ENCODE measurements at places on chromosomes 3 and 15.

DNA sequence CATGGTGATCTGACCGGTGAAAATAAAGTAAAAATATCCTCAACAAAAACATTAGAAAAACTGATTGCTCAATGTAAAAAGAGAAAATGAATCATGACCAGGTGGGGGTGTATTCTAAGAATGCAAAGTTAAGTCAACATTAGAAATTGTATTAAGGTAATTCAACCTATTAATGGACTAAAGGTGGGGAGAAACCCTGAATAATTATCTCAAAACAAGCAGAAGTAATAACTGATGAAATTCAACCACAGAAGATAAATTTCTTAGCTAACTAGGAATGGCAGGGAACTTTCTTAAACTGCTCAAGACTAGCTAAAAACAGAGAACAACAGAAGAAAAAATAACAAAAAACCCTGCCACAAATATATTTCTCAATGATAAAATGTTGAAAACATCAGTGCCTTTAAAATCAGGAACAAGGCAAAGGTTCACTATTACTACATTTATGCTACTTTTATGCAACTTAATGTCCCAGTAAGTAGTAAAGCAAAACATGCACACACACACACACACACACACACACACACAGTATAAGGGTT, 204.4 kb upstream of the THBS1 start:
- no peak for DNase-seq

DNA sequence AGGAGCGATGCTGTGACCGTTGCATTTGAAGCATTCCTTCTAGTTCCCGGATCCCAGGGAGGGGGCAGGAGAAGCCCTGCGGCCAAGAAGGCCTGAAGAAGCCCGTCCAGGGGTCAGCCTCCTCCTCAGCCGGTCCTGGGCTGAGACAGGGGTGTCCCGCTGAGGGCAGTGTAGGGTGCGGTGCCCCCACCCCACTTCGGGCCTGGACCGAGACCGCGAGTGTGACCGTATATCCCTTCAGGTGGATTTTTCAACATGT, 2.8 kb downstream of the OCA2 start:
- DNase-seq, result no peak

GRCh38 chr15:32687556-32687955, 30.2 kb upstream of the GREM1 start:
- no peak for DNase-seq

DNA sequence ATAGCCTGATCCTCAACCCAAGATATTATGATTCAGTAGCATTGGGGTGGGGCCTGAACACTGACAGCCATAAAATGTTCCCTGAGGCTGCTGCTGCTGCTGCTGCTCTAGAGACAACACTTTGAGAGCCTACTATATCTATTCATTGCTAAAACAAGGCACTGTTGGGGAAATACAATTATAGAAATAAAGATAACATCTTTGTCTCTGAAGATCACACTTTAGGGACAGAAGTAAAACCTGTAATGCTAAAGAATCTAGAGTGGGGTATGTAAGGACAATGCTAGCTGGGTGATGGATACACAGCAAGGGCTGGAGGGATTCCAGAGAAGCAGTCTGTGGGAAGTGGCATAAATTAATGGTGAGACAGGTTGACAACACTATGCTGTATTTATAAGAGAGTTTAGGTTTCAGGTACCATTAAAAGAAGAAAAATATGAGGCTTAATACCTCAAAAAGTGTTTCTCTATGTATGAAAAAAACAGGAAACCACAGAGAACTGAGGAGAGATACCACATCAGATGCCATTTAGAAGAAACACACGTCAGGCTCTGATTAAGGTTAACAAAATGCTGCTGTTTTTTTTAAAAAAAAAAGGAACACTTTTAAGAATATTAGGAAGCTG, 115.9 kb downstream of the CBLB start:
- DNase-seq, result peak; percentile 39

DNA sequence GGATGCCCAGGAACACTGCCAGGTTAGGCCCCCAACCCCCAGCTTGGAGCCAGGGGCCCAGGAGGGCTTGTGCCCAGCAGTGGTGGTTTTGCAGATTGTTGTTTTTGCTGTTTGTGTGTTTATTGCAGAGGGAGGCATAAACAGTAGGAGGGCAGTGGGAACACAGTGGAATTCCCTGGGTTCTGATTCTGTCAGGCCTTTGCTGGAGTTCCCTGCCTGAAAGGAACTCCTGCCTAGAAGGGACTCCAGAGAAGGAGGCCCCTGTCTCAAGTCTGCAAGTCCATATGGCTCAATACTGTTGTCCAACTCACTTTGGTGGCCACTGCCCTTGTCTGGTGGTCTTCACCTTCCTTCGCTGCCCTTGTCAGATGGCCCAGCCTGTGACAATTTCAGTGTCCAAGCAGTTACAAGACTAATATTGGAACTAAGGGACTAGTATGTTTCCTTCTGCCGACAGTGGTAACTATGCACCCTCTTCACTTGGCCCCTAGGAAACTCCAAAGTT, 47.4 kb upstream of the RAB6B start:
- no peak for DNase-seq

DNA sequence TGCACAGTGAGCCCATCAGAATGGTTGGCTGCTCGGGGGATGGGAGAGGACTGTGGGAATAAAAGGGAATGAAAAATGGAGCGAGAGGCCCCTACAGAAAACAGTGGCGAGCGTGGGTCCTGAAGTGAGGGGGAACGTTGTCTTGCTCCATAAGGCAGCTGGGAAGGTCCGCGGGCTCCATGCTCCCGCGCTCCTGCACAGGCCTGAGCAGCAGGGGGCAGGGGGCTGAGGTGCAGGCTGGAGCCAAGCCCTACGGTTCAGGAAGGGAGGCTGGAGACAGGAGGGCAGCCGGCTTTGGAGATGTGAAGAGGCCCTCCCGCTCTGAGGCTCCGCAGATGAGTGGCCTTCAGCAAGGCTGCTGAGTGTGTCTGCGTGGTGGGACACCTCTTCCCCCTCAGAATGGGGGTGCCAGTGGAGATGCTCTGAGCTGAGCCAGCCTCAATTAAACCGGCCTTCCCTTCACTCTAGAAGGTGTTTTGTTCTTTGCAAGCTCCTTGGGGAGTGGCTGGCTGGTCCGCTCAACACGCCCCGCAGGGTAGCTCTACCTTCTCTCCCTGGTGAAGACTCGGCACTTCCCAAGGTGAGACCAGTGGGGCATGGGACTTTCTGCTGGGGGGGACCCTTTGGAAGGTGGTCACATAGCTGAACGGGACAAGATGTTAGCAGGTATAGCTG, 208.0 kb downstream of the XXYLT1 start:
- DNase-seq, result no peak

- no peak for DNase-seq
These were observed 20.3 kb downstream of the CRTAP start for GRCh38 chr3:33134026-33134625.

DNA sequence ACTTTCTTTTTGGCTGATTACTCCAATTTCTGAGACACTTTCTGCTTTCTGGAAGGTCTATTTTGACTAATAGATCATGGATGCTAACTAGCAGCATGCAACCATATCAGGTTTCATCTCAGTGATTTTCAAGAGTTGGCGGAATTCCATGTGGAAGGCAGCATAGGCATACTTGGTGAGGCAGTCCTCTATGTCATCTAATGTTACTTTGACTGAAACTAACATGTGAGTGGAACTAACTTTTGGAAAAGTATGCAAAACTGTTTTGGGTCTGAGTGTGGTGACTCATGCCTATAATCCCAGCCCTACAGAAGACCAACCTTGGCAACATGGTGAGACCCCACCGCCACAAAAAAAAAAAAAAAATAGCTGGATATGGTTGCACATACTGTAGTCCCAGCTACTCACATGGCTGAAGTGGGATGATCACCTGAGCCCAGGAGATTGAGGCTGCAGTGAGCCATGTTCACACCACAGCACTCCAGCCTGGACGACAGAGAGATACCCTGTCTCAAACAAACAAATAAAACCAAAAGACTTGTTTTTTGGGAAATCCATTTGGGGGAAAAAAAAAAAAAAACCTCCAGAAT, 1033.7 kb downstream of the ROBO1 start:
- no peak for DNase-seq

DNA sequence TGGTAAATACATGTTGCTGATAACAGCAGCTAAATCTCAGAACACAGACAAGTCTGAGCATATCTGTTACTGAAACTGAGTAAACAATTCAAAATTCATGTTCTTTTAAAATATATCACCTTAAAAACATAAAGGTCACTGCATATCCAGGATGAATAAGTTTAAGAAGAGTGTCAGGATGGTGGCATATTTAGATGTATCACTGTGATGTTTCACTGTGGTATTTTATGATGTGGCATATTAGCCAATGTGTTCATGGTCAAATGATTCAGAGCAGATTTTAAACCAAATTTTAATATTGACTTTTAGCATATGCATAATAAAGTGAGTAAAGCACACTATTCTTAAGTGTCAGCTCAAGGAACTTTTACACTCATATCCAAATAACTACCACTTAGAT, 346.4 kb upstream of the DPPA4 start:
- DNase-seq, result no peak

DNA sequence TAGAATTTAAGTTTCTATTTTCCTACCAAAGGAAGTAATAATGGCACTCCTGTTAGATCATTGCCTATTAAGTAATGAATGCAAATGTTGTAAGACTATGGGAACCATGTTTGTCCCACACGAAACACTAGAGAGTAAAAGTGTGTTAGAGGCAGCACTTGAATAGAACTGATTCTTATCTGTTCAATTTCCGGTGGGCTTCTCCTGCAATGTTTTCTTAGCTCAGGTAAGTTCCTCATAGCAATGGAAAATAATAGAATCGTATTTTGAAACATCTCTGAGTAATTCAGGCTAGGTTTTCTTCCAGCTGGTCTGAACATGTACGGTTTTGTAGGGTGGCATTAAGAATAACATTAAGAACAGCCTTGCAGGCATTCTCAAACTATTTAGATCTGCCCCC, 145.3 kb upstream of the LIPC start:
- DNase-seq, result no peak

DNA sequence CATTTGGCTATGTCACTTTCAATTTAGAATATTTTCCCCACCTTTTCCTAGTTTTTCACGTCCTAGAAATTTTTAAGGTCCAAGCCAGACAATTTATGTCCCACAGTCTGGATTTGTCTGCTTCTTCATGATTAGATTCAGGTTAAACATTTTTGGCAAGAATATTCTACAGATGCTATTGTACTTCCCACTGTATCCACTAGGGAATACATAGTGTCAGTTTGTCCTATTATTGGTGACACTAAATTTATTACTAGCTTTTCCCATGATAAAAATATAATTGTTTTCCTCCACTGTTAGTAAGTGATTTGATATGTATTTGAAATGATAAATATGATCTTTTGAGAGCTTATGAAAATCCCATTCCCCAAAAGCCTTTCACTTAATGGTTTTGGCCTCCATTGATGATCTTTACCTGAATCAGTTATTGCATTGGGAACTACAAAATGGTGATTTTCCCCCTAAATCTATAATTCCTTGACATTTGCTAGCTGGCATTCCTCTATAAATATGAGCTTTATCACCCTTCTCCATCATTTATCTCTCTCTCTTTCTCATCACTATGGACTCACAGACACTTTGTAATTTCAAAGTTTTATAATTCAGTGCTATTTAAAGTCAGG, 8.3 kb downstream of the ARL14 start:
- no peak for DNase-seq

GRCh38 chr3:51657234-51657633, 13.8 kb upstream of the TEX264 start:
- DNase-seq, result no peak

DNA sequence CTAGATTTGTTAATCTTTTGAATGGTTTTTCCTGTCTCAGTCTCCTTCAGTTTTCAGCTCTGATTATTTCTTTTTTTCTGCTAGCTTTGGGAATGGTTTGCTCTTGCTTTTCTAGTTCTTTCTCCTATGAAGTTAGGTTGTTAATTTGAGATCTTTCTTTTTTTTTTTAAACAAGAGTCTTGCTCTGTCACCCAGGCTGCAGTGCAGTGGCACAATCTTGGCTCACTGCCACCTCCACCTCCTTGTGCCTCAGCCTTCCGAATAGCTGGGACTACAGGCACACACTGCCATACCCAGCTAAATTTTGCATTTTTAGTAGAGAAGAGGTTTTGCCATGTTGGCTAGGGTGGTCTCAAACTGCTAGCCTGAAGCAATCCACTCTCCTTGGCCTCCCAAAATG, 56.7 kb downstream of the UQCC5 start:
- no peak for DNase-seq

Data from effector CD4-positive, alpha-beta T cell (primary cell).